ENCODE measurements at places on chromosomes 11 and 22.

- no peak for DNase-seq
Observed at GRCh38 chr11:32343325-32344008, 91.9 kb downstream of the WT1 start.

DNA sequence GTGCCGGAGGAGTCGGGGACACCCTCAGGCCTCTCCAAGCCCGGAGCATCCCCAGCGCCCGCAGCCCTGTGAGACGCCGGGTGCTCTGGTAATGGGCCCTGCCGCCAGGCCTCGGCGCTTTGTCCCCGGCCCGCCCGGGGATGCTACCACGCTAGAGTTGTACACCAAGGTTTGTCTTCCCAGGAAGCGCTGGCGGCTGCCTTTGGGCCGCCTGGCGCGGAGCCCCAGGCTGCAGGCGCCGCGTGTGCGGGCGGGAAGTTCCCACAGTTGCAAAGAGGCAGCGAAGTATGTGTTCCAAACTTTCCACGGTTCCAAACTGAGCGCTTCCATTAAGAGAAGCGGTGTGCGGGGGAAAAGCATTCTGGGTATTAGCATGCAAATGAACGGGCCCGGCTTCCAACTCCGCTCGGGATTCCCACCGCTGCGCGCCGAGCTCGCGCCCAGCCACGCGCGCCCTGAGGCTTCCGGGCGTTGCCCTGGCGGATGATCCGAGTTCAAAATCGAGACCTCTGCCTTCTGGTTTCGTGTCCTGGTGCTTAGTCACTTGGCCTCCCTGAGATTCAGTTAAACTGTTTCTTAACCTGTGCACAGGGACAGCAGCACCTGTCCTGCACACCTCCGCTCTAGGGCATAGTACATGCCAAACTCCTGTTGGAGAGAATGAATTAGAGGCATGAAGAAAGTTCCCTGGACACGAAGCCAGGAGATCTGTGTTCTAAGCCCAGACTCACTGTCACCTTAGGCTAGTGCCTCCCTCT, 1.3 kb upstream of the PATZ1 start:
- DNase-seq = no peak

GRCh38 chr22:16783930-16784354, 41.3 kb downstream of the XKR3 start:
- DNase-seq = peak; percentile 70

- DNase-seq = no peak
Observed at GRCh38 chr11:40029391-40029790, 1430.1 kb downstream of the LRRC4C start.

- DNase-seq = no peak
Observed at GRCh38 chr11:119342023-119342300, 1.3 kb upstream of the C1QTNF5 start.

- DNase-seq = no peak
Observed at GRCh38 chr22:28332410-28332809, 347.2 kb downstream of the TTC28 start.

DNA sequence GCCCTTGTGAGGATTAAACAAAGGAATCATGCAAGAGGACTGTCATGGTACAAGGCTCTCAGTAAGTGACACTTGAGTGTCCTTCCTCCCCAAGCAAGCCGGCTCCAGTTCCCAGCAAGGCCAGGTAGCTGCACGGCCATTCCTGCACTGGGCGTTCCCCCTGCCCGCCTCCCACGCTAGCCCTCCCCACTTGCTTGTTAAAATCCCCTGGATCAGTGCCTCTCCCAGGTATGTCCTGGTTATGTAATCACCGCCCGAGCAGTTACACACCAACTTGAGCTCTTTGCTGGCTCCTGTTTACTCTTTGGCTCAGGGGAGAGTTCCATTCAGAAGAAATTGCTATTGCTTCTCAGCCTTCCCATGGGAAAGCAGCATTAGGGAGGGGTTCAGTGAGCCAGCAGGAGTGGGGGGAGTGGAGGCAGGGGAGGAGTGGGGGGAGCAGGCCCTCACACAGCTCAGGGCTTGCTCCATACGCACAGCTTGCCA, 19.4 kb upstream of the MYEOV start:
- no peak for DNase-seq

DNA sequence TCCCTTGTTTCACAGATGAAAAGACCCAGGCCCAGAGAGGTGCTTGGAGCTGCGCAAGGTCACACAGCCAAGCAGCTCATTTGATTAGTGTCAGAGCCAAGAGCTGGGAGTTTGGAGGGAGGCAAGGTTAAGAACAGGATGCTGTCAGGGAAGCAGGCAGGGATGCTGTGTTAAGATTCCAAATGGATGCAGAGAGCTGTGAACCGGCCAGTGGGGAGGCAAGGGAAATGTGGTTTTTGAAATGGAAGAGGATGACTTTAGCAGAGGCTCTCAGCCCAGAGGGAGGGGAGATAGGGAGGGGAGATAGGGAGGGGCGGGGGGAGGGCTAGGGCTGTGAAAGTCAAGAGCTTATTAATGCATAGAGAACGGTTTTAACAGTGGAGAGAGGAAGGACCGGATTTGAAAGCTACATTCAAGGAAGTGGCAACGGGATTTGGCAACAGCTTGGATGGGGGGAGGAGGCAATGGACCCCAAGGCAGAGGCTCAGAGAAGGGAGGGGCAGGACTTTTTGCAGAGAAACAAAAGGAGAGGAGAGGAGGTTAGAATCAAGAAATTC, 13.0 kb downstream of the RTN4RL2 start:
- peak; percentile 76 for DNase-seq

DNA sequence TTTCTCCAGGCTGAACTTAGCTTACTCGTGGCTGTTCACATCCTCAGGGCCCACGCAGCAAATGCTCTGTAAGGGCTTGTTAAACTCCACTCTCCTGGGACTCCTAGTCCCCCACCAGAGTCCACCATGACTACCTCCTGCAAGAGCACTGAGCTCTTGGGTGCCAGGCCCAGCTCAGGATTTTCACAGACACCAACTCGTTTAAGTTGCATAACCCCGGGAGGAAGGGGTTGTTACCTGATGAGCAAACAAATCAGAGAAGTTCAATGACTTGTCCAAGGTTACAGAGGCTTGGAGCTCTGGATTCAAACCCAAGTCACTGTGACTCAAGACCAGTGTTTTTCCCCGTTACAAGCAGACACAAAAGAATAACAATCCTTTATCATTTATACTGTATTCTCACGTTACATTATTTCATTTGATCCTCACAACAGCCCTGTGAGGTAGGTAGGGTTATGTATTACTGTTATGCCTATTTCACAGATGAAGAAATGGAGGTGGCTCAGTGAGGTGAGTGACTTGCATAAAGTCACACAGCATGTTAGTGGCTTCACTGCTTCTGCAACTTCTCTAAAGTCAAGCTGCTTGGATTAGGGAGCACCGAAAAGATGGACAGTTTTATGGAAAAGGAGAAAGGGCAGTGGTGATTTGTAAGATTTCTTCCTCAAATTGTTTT, 17.4 kb downstream of the KCTD21 start:
- no peak for DNase-seq

GRCh38 chr11:75938543-75938942, 123.5 kb downstream of the UVRAG start:
- DNase-seq = no peak

GRCh38 chr11:91969486-91969885, 255.1 kb upstream of the FAT3 start:
- DNase-seq = no peak

DNA sequence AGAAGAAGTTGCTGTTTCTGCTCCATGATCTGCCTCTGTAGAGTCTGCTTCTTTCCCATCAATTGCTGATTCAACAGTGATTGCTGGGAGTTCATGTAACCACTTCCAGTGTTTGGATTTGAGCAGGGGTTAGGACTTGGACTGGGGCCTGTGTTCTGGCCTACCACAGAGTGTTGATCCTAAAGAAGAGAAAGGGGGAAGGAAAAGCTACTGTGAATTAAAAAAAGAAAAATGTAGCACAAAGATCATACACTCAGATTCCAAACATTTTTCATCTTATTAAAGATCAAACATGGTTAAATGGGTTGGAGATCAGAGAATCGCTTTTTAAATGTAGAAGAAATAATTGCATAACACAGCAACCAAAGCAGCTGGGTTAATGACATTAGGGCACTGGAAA, 67.6 kb upstream of the MTMR2 start:
- DNase-seq = no peak

- no peak for DNase-seq
Observed at GRCh38 chr11:35477901-35478300, 47.5 kb downstream of the PAMR1 start.

DNA sequence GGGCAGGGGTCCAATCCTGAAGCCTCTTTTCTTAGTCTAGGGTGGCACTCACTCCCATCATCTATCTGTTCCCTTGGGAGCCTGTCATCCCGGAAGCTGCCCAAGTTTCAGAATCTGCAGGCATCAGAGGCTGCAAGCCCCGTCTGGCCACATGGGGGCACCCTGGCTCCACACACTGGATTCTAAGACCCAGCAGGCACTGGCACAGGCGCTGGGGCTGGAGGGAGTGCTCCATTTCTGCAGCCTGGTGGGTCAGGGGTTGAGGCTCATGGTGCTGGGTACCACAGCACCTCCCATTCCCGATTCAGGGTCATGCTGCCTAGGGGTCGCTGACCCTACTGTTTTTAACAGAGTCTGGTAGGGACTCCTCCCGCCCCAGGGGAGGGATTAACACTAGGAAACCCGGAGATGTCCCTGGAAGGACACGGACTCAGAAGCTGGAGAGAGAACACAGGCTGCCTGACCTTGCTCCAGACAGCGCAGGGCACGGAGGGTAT, 243.9 kb upstream of the SYN3 start:
- peak; percentile 59 for DNase-seq

- DNase-seq = no peak
Observed at GRCh38 chr11:44964526-44965209, 14.0 kb upstream of the TP53I11 start.

DNA sequence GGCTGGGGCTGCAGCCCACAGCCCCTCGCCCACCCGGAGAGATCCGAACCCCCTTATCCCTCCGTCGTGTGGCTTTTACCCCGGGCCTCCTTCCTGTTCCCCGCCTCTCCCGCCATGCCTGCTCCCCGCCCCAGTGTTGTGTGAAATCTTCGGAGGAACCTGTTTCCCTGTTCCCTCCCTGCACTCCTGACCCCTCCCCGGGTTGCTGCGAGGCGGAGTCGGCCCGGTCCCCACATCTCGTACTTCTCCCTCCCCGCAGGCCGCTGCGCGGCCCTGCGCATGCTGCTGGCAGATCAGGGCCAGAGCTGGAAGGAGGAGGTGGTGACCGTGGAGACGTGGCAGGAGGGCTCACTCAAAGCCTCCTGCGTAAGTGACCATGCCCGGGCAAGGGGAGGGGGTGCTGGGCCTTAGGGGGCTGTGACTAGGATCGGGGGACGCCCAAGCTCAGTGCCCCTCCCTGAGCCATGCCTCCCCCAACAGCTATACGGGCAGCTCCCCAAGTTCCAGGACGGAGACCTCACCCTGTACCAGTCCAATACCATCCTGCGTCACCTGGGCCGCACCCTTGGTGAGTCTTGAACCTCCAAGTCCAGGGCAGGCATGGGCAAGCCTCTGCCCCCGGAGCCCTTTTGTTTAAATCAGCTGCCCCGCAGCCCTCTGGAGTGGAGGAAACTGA, 731 bp downstream of the GSTP1 start:
- DNase-seq = peak; percentile 58
